ENCODE measurements at places on chromosomes 5 and 9.

GRCh38 chr5:68070591-68071281 is 144.8 kb upstream of the PIK3R1 start:
- DNase-seq, result peak; percentile 23

GRCh38 chr9:78295731-78296130 is 1.2 kb upstream of the PSAT1 start:
- DNase-seq, result no peak

DNA sequence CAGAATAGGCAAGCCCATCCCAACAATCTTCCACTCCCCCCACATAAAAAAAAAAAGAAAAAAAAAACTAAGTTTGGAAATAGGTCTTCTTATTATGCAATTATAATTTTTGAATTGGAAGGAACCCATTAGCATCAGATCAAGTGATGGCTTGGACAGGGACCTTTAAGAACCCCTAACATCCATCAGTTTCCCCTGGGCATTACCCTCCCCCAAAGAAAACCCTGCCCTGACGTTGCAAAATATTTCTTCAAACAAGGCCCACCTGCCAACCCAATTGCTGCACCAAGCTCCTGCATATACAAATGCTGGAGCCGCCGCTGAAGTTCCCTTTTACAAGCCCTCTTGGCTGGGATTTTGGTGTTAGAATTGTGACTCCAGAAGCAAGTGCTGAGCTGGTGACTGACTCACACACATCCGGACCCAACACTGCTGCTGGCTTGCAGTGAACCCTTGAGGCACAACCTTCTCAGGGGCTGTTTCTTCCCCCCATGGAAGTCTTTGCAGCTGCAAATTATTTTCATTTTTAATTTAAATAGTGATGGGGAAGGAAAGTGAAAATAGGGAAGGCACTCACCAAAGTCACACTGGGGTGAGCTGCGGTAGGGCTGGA is 56.1 kb upstream of the AFAP1L1 start:
- no peak for DNase-seq

GRCh38 chr5:143418140-143418866 is 14.8 kb upstream of the NR3C1 start:
- DNase-seq, result no peak

DNA sequence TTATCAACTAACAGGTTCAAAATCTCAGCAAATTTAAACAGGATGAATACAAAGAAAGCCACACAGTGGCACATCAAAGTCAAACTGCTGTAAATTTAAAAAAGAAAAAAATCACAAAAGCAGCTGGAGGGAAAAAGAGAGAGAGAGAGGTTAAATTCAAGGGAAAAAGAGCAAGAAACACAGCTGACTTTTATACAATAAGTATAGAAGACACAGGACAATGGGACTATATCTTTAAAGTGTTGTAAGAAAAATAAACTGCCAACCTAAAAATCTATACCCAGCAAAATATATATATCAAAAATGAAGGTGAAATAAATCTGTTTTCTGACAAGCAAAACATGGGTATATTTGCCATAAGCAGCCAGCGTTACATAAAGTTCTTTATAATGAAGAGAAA is 261.5 kb downstream of the TLE1 start:
- no peak for DNase-seq

GRCh38 chr5:43581398-43581797 is 21.6 kb upstream of the NNT start:
- DNase-seq, result no peak

- no peak for DNase-seq
Observed at GRCh38 chr9:14706530-14707140, 13.4 kb upstream of the ZDHHC21 start.

DNA sequence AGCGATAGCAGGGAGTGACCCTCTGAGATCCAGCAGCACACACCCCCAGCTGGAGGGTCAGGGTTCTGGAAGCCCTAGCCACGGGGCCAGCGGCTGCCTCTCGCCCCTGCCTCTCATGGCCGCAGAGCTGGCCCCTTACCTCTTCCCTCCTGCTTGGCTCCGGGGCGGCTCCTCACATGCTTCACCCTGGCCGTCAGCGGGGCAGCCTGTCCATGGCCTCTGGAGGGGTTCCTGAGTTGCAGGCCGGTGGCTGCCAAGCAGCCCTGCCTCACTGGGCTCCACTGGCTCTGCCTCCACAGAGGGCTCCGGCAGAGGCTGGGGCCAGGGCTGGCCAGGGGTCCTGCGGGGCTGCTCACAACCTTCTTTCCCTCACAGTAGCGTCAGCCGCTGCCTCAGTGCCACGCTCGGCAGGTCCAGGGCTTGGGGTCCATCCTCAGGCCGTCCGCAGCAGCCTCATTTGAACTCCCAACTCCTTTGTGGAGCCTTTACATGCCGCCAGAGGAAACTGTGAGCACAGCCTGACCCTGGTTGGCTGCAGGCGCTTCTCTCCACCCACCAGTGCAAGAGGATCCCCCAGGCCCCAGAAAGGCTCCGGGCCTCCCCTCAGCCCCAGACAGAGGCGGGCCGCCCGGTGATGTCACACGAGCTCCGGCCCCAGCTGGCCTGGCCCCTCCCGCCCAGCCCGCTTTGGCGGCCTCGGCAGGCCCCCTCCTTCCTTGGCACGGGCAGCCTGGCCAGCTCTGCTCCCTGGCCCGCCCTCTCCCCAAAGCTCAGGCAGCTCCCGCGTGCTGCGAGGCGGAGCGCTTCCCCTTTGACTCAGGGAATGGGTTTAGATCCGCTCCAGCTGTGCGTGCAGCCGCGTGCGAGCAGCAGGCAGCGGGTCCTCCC is at the start of gene ANGPTL2:
Gene ANGPTL2, minus strand, starts transcription at position 460 of the 888 bp plus-strand sequence. CDS start 13,904 bp downstream, outside the sequence.
- peak; percentile 49 for DNase-seq

DNA sequence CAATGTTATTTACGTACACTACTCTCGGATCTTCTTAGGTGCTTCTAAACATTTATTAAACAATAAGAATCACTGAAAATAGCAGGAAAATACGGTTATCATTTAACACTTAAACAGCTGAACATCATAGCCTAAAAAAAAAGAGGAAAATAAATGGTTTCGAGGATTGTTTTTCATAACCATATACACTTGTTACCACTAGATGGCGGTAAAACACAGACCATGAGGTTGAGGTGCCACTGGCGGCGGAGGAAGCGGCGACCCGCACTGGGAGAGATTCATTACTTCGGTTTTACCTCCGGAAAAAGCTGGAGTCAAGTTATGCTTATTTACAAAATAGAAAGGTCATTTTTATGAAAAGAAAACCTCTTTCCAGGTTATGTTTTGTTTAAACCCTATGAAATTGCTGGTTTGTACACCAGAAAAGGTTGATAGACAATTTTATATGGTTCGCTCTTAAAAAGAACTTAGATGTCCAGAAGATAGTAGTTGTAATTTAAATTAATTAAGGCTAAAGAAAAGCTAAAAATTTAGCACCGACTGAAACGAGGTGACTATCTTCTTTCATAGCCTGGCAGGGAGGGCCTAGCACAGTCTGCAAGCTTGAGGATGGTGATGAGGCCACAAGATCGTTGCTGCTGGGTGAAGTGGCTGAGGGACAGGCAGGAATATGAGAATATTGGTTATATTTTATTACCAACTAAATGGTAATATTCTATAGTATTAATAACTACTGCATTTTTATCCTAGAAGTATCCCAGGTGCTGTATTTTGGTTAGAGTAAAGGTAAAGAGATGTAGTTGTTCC is 605.7 kb downstream of the RAB3C start:
- DNase-seq, result peak; percentile 73

GRCh38 chr9:4829969-4830368 is 37.2 kb downstream of the RCL1 start:
- no peak for DNase-seq

- DNase-seq, result no peak
Observed at GRCh38 chr5:878125-878524, 14.5 kb downstream of the BRD9 start.

- no peak for DNase-seq
Observed at GRCh38 chr5:123997462-123998215, 485.7 kb downstream of the CSNK1G3 start.

DNA sequence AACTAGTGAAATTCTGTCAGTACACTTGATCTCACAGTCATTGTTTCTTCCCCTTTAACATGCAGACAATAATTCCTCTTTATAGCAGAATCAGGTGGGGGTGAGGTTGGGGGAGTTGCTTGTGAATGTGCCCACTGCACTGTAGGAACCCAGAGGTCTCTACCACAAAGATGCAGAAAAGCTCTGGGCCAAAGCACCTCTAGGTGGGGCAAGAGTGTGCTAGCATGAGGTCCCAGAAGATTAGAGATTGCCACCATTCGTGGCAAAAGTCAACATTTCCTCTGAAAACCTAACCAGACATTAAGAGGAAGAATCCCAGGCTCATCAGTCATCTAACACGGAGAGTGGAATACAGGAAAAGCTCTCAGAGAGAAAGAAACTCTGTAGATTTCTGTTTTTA is 74.5 kb downstream of the PTCD2 start:
- no peak for DNase-seq

GRCh38 chr5:74231697-74232096 is 408.8 kb downstream of the ENC1 start:
- DNase-seq, result no peak

DNA sequence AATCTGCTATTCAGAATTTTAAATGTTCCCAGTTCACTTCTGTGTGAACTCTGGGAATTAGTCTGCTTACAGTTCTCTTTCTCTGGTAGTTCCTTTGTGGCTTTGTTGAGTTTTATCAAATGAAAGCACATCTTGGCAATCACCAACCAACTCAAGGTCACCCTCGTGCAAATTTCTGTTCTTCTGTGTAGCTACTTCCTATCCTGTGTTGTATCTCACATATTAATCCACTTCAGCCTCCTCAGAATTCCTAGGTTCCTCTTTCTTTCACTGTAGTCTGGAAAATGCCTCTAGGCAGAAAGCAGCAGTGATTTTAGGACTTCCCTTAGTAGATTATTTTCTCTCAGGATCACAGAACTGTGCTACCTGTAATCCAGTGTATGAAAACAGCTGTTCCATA is 100.3 kb downstream of the AUH start:
- DNase-seq, result no peak

- no peak for DNase-seq
Observed at GRCh38 chr9:2798423-2798822, 45.5 kb downstream of the PUM3 start.

GRCh38 chr5:17316970-17317459 is 99.6 kb downstream of the BASP1 start:
- DNase-seq, result no peak

DNA sequence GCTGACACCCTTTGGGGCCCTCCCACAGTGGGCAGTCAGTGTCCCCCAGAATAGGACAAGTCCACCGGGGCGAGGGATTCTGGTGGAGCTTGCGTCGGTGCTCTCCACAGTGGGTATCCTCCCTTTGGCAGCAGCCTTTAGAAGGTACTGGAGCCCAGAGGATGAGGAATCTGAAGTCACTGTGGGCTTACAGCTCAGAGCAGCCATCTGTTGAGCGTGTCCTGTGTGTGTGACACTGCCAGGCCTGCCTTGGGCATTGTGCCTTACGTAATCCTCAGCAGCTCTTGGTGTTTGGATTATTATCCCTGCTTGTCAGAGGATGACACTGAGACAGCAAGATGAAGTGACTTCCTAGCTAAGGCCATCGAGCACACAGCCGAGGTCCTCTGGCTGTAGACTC is 12.6 kb downstream of the URM1 start:
- DNase-seq, result no peak

DNA sequence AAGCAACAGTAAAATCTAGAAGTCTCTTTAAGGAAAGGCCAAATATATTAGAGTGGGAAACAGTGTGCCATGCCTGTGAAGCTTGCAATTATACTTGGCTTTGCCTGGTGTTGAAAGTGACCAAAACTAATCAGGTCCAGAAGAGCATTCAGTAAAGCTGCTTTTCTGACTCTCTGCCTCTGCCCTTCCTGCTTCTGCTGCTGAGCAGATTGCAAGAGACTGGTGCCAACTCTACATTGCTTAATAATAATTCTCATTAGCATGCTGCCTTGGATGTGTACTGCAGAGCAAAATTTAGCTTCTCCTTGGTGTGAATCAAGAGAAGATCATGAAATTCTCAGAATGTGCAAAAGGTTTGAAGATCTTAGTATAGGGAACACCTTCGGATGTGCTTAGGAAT is 120.4 kb upstream of the RFX3 start:
- no peak for DNase-seq

DNA sequence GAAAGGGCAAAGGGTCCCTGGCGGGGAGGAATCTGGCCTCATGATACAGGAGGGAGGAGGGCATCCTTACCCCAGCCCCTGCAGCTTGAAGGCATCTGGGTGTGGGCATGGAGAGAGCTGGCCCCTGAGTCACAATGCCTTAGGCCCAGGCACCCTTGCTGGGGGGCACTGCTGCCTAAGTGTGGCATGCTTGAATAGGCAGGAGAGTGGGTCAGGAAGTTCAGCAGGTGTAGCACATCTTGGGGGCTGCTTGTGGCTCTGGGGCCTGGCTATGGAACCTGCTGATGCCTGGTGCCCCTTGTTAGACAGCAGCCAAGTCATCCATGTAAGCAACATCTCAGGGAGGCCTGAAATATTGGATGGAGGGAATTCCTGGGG is 63.1 kb downstream of the HSPA4 start:
- no peak for DNase-seq

GRCh38 chr5:179827680-179828079 is 7.0 kb downstream of the SQSTM1 start:
- DNase-seq, result peak; percentile 81

DNA sequence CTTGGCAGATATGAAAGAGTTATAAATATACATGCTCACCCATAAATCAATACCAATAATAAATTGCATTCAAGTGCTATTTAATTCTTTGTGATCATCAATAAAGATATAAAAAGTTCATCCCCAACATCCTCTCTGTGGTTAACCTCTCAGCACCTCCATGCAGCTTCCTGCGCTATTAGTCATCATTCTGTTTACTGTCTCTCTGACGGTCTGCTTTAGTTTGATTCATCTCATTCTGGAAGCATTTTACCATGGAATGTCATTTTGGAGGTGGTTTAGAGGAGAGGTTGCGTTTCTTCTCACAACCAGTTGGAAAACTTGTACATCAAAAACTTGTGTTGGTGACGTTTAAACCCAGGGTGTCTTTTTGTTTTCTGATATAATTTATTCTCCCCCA is 486.6 kb downstream of the BRINP1 start:
- DNase-seq, result no peak

GRCh38 chr5:120035181-120035580 is 405.8 kb downstream of the FAM170A start:
- no peak for DNase-seq

GRCh38 chr9:1100945-1101344 is 50.8 kb downstream of the DMRT2 start:
- peak; percentile 1 for DNase-seq

GRCh38 chr5:54254482-54255198 is 55.7 kb downstream of the ARL15 start:
- DNase-seq, result no peak

DNA sequence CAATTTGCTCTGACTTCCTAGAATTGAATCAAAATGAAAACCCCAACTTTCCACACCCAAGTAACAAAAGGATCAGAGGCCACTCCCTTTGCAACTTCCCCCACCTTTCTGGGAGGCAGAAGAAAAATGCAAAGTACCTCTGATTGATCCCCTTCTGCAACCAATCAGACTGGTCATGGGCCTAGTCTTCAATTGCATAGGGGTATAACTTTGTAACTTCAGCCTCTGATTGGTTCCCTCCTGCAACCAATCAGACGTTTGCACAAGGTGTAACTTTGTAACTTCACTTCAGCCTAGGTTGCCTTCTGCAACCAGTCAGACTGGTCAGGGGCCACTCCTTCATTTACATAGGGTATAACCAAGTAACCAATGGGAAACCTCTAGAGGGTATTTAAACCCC is 38.3 kb upstream of the CNOT6 start:
- DNase-seq, result no peak

All from activated CD8-positive, alpha-beta T cell treated with anti-CD3 and anti-CD28 coated beads for 36 hours (primary cell).